ENCODE measurements at places on chromosomes 12 and 14. TPM values are rescaled to one million over a fixed set of nuclear protein-coding genes. Genes with fewer than 3 reads are reported as not detected.

The ADAM21 gene
- total RNA-seq: 0.67 TPM

- DNase-seq: no peak
These were observed 79.9 kb upstream of the TMTC1 start for GRCh38 chr12:29863665-29864064.

DNA sequence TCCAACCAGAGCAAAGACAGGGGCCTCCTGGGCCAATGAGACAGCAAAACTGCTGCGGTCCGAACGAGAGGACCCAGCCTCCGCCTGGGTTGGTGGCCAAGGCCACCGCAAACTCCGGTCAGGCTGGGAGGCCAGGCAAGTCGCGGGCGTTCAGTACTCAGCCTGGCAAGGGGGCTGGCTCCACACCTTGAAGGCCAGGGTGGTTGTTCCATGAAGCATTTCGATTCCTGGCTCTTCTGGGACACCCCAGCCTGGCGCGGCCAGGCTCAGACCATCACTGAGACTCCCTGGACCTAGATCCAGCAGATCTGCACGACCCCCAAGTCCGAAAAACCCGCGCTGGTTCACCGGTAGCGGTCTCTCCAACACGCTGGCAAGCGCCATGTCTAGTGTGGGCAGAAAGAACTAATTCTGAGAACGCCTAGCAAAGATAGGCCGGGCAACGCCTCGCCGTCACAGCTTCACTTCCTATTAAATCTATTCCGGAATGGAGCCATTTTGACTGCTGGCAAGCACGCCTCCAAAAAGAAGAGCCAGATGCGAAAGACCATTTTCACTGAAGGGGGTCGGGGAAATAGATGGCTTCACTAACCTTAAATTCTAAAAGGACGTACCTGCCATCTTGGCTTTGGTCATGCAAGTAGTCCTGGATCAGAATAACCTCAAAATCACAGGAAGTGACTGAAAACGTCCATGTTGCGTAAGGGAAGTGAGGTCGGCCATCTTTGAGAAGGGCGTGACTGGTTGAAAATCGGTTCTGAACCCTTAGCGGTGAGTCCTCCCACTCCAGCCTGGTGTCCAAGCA, at the start of gene PSMB5:
PSMB5 (minus strand) TSS at position 403 of the 805 bp plus-strand sequence; CDS start at position 384, 19 bp downstream.
- DNase-seq: peak; percentile 96

DNA sequence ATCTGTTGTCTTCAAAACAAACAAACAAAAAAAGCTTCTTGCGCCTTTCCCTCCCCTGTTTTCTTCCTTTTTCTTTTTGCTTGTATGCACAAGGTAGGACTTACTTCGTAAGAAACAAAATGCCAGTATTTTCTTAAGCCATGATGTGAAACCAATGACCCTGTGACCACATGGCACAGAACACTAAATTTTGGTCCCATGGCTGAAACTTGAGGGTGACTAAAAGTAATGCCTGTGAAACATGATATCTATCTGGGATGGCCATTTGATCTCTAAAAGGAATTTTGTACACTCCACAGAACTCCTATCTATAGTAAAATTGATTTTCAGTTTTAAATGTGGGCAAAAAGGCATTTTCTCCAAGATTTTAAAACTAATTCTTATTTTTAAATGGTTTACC, 63.6 kb downstream of the PAPOLA start:
- DNase-seq: no peak

- no peak for DNase-seq
These were observed 111.3 kb downstream of the EML1 start for GRCh38 chr14:99904506-99904905.

DNA sequence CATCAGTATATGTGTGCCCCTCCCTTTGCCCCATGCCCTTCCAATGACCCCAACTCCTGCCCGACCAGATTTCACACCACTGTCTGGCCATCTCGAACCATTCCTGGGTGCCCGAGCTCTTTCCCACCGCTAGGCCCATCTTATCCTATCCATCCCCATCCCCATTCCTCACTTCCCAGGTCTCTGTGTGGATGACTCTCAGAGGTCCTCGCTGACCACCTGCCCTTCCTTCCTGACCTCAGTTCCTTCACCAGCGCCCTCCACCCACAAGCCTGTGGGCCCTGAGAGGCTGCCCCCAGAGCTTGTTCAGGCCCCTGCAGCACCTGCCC, 49.1 kb downstream of the CYP46A1 start:
- DNase-seq: no peak

Data from myocyte (in vitro differentiated cells).